ENCODE measurements at places on chromosomes 3 and 15. TPM values are rescaled to one million over a fixed set of nuclear protein-coding genes. Genes with fewer than 3 reads are reported as not detected.

DNA sequence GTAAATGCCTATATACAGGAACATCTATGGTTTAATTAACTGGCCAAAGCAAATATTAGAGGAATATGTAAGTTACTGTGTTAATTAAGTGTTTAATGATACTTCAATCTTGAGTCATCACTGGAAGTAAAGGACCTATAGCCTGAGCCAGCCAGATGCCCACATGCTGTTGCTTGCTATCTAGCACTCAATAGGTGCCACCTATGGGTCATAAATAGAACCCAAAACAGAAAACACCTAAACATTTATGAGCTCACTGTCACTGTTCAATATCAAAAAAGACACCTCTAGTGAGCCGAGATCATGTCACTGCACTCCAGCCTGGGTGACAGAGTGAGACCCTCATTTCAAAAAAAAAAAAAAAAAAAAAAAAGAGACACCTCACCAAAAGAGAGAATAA is 48.4 kb upstream of the IP6K2 start:
- DNase-seq: peak; percentile 33

Gene ADCY5
- total RNA-seq: 0.99 TPM

DNA sequence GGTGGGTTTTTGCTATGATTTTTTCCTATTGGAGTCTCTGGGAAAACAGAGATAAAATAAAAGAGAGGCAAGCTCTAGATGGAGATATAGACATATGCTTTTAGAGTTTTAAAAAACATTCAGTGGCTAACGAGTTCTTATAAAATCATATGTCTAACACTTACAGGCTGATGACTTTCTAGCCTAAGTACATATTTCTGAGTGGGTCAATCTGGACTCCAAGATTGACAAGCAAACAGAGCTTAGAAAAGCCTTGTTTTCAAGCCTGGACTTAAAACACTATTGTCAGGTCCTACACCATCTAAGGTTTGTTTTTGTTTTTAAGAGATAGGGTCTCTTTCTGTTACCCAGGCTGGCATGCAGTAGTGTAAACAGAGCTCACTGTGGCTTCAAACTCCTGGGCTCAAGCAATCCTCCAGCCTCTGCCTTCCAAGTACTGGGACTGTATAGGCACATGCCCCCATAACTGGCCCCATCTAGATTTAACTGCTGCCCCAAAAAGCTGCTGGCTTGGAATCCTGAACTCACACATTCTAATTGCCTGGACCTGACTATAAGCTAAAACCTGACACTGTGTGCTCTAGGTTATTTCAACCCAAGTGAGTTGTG is 86.3 kb downstream of the FBXL22 start:
- no peak for DNase-seq

DNA sequence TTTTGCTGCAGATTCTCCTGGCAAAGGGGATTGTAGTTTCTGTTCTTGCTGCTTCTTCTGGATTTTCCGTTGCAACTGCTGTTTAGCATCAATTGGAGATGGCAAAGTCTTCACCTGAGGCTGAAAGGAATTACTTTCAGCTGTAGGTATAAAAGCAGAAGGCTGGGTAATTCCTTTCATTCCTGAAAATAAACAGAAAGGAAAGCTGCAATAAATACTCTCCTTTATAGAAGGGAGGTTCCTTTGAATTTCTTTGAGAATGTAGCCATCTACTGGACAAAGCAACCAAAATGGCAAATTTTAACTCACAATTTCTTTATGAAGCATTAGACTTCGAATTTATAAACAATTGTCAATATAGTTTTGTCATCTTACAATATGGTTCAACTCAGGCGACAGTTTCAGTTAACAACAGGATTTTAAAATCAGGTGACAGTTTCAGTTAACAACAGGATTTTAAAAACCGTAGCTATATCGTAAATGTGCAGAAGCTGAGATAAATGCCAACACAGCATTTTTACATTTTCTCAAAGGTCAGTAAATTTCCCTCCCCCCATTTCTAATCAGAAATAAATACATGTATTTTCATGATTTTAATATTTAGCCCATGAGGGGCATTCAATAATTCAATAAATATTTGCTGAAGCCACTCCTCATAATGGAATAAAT is 104.9 kb upstream of the NEDD4 start:
- no peak for DNase-seq

DNA sequence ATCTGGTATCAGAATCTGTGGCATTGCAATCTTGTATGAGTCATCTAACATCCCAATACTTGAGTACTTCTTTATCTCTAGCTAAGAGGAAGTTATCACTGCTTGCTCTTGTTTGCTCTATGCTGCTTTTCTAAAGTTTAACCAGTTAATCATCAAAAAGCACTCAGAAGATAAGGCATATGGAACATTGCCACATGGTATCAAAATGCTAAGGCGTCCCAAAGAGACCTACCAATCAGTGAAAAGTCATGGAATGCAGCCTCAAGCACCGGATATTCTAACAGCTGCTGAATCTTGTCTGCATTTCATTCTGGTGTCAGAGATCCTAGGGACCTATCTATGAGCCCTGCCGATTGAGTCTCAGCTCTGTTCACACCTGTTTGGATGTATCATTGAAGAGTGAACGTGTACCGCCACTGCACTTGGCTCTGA is 192.8 kb downstream of the ARPP21 start:
- DNase-seq: no peak

DNA sequence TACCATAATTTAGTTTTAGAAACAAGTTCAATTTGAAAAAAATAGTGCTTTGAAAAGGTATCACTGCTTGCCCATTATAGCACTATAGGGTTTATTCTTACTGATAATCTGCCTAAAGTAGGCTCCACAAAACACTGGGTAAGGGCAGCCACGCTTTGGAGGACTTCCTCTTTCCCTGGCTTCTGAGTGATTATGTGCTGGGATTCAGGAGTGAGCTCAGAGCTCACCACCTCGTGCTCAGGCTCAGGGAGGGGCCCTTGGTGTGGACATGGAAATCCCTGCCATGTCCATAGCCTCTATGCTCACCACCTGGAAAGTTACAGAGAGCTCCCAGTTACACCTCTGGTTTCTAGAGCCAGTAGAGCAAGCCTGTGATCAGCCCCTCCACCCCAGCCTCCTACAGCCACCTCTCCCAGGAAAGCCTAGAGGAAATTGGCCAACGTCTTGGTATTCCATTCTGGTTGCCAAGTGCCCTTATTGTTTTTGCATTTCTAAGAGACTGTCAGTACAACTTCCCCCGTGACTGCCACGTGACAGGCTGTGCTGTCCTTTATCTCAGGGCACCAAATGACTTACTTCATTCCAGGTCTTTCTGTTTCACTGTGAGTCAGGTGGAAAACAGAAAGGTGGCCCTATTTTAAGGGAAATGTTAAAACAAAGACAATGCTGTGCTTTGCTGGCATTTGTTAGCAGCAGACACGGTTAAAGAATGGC is 316.0 kb downstream of the RORA start:
- peak; percentile 45 for DNase-seq

DNA sequence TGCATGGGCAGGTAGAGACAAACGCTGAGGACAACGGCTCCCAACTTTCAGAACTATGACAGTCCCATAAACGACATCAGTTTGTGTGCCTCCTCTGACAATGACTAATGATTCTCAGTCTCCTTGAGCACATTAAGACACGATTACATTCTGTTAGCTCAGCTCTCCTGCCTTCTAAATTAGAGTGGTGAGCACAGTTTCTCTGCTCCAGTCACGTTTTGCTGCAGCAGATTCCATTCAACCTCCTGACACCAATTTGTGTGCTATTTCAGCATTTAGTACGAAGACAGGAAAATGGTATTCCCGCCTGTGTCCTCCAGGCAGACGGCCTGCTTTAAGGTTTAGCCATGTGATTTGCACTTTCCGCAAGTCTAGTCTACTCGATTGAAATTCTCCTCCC is 458.4 kb upstream of the CFAP20DC start:
- no peak for DNase-seq

Gene HAPLN3
- total RNA-seq: 4.7 TPM

Gene C3orf80
- total RNA-seq: not detected

Gene KNG1
- not detected for total RNA-seq

All from renal cortical epithelial cell (primary cell).